T-helper 9 cell (primary cell): ENCODE measurements at places on chromosomes 3 and 15.

DNA sequence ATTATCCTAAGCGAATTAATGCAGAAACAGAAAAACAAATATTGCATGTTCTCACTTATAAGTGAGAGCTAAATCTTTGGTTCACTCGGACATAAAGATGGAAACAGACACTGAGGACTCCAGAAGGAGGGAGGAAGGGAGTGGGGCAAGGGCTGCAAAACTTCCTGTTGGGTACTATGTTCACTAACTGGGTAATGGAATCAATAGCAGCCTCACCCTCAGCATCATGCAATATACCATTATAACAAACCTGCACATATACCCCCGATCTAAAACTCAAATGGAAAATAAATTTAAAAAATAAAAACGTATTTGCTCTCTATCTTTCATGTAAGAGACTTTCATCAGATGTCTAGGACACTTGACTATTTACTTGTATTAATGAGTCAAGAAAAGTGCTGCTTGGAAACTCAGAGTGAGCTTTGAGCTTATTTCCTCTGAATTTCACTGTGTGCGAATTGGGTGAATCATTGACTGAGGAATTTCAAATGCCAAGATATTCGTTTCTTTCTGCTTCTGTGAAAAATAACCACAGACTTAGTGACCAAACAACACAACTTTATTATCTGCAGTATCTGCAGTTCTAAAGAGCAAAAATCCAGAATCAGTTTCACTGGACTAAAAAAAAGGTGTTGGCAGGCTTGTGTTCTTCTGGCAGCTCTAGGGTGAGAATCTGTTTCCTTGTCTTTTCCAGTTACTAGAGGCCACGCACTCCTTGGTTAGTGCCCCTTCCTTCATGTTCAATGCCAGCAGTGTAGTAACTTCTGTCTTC lies 18.4 kb downstream of the TM4SF18 start:
- DNase-seq = no peak

DNA sequence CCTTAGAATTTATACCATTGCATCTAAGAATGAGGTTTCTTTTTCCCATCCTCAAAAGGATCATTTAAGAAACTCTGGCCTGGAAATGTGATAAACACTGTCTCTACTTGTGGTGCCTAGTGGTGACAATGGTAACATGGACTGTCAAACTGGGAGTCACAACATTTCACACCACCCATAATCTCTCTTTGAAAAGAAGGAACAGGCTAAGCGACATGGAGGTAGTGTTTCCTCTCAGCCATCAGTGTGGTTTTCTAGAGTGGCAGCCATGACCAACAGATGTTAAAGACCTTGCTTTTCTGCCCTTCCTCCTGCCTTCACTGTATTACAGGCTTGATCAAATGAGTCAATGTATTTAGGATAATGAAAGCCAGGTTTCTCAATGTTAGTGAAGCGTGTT lies 283.1 kb upstream of the STAC start:
- DNase-seq = no peak

DNA sequence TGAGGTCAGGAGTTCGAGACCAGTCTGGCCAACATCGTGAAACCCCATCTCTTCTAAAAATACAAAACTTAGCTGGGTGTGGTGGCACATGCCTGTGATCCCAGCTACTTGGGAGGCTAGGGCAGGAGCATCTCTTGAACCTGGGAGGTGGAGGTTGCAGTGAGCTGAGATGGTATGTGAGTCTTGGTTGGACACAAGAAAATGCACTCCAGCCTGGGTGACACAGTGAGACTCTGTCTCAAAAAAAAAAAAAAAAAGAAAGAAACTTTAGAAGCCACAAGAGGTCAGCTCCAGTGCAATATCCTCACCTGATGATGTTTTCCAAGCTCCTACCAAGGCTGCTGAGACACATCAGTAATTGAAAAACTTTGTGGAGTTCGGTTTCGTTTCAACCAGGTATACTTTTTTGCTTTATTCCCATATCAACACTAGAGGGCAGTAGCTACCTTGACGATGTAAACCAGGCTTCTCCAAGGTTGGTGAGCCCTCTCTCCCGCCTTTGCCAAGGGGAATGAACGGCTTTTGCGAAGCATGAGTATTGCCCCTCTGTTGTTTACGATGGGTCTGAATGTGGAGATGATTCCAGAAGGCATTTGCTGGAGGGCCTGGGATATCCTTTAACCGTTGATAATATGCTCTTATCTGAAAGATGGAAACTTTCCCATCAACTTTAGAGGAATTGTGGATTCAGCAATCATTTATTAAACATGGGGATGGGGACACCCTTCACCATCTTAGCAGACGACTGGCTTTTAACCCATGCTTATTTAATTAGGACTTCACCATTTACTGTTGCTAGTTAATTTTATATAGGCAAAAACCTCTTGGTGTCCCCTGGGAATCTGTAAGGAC lies 202.8 kb downstream of the SV2B start:
- no peak for DNase-seq

DNA sequence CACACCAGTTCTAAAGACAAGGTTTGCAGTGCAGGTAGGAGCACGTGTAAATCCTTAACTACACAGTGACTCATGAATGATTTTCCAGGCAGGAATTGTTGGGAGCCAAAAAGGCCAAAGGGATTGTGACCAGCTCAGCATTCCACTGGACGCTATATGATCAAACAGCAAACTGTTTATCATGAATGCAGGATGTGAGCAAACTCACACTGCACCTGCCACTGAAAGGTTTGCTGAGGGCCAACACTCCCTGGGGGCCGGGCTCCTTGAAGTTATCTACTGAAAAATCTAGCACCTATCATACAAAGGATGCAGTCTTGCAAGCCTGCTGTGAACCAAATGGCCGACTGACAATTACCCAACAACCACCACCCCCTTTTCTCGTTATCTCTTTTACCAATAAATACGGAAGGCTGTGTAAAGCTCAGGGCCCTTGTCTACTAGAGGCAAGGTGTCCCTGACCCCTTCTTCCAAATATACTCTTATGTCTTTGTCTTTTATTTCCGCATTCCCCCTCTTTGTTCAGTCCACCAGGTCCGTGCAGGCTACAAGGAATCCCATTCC lies 11.5 kb upstream of the DNASE1L3 start:
- DNase-seq = no peak

- DNase-seq = no peak
Observed at GRCh38 chr15:65409036-65409631, 13.6 kb downstream of the IGDCC4 start.

- DNase-seq = no peak
Observed at GRCh38 chr3:153513236-153513635, 351.2 kb downstream of the RAP2B start.

DNA sequence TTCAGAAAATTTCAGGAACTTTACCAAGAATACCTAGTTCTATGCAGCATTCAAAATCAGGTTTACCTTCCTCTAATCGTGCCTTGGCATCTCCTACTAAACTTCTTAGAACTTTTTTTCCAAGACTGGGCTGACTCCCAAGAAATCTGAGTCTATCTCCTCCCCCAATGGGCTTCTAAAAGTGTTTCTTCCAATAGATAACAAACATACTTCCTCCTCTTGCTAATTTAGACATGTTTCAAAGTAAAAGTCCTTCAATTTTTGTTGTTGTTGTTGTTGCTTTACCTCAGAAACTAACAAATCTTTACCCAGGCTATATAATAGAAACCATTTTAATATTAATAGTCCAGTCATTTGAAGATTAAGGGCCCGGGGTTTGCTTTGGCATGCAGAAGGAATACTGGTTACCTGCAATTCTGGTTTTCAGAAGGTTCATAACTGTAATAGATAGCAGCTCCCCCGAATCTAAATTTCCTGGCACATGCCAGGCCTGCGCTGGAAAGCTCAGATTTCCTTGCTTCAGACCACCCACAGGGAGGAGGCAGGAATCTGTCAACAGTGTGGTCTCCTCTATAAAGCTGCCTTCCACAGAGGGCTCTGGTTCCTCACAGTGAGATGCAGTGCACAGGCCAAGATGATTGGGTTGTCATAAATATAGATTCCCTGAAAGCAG lies 188.7 kb downstream of the THRB start:
- no peak for DNase-seq

DNA sequence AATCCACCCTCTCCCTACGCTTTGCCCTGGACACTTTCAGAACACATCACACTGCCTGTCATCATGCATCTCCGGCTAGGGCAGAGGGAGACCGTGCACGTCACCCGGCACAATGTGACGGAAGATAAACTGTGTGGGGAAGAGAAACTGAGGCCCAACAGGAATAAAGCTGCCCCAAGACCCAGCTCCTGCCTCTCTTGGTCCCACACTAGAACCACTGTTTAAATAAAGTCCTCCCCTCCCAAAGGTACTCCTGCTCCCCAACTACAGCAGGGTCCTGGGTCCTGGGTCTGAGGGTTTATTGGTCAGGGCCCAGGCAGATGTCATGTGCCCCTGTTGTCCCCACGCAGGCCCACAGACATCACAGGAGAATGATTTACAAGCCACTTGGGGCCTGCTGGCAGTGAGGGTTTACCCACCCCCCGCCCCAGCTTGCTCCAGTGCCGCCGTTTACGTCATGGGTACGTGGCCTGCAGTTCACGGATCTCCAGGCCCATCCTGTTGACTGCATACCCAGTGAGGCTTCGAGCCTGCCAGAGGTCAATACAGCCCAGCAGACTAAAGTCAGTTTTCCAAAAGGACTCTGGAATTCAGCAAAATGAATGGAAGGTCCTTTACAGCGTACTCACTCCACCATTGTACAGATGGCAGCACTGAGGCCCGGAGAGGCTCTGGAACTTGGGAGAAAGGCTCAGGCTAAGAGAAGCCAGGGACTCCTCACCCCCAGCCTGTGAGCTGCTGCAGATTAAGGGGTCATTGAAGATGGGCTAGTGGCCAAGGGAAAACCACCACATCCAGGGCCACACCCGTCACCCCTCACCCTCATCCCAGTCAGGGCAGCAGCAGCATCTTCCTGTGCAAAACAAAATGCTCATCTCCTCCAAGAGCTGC lies 23.2 kb downstream of the ALS2CL start:
- DNase-seq = no peak

DNA sequence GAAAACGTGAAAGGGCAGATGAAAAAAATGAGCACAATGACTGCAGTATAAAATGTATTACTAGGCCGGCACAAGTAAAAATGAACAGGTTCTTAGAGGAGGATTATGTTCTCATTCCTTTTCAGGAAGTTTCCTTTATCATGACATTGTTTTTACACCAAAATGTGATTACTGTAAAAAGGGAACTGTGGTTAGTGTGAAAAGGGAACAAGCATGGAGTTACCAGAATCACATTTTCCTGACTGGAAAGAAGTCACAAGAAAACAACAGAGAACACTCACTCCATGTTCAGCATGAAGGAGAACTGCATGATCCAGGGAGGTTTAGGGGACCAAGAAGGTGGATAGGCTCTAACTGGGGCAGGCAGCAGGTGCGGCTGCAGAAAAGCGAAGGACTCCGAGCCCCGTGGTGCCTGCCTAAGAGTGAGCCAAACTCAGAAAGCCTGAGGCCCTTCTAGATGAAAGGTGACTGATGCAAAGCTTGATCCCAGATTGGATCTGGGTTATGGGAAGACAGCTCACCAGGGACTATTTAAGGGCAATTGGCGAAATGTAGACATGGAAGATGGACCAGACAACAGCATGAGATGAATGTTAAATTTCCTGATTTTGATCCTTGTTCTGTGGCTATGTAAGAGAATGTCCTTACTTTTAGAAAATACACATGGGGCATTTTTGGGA lies 77.3 kb downstream of the CCR1 start:
- no peak for DNase-seq

DNA sequence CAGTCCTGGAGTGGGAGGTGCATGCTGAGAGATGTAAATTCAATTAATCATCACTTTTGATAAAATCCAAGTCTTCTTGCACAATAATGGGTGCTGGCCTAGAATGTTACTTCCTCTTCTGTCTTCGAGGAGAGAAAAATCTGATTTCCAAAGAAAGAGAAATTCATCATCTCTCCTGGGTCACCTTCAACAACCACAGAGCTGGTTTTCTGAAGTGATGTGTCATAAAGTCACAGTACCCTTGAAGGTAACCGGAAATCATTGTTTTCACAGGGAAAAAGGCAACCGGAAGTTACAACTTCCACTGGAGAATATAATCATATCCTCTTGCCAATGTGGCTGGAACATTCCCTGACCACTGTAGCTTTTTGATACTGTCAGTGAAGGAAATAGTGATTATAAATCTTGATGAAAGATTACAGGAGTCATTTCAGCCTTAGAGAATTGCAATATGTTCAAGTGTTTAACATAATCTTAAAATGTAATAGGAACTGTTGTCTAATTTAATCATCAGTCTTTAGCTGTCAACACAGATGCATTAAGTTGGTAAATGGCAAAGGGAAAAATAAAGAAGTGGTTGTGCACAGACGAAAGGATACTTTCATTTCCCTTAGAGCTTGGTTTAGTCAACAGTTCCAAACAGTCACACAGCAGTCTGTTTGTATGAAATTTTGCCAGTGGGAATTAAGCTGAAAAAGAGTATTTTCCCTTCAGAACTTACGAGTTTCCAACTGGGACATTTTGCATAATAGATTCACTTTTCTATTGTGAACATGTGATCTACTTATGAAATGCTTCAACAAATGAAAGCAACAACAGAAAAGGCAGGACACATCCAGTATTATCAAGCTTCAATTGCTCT lies 106.5 kb upstream of the SLC4A7 start:
- DNase-seq = no peak

DNA sequence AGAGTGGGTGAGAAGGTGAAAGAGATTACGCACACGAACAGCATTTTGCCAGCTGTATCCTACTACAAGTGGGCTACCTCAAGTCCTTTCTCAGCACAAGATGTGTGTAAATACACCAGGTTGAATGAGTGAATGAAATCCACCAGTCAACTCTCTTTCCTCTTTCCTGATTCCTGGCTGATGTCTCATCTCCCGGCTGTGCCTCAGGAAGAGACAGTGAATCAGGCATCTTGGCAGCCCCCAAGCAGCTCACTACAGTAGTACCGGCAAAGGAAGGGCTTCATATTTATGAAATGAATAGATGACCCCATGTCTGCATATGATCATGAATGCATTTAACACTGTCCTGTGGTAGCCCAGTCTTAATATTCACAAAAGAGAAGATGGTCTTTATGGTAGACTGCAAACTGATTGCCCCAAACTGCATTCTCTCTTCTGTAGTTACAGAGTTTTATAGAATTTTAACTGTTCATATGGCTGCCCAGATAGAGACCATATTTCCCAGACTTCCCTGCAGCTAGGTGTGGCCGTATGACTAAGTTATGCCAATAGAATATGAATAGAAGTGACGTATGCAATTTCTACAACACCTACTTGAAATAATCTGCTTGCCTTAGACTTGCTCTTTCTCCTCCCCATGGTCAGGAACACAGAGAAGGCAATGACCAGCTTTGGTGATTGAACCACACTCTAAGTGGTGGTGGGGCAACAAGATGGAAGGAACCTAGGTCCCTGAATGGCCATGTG lies 22.7 kb downstream of the MGLL start:
- no peak for DNase-seq

GRCh38 chr3:12303534-12303933 lies 14.7 kb downstream of the PPARG start:
- DNase-seq = no peak

GRCh38 chr3:32186876-32187275 lies 51.6 kb upstream of the CMTM8 start:
- no peak for DNase-seq
